ENCODE measurements at places on chromosomes 4 and X.
A peak's percentile ranks its signal among the peaks of the same experiment; 100 is the strongest.

GRCh38 chr4:134812611-134813010, 611.0 kb upstream of the PABPC4L start:
- no peak for DNase-seq

DNA sequence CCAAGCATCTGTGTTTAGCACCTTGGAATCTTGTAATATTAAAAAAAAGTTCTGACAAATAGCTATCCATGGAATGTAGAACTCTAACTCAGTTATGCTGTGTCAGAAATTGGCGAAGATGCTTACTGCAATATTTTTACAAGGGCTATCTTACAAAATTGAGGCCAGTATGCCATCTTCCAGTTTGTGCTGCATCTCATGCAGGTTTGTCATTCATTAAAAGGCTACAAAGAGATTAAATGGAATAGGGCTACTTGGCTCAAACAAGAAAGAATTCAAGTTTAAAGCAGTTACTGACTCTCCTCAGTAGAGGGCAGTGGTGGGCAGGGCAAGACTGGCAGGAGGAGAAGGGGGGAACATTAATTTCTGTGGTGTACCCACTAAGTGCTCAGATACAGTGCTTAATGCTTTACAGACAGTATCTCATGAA, 66.5 kb downstream of the SHROOM4 start:
- no peak for DNase-seq

GRCh38 chr4:139658586-139659382, 6.8 kb upstream of the MGST2 start:
- no peak for DNase-seq

- DNase-seq: no peak
Measured at GRCh38 chr4:74671080-74671698, 123.1 kb downstream of the BTC start.

DNA sequence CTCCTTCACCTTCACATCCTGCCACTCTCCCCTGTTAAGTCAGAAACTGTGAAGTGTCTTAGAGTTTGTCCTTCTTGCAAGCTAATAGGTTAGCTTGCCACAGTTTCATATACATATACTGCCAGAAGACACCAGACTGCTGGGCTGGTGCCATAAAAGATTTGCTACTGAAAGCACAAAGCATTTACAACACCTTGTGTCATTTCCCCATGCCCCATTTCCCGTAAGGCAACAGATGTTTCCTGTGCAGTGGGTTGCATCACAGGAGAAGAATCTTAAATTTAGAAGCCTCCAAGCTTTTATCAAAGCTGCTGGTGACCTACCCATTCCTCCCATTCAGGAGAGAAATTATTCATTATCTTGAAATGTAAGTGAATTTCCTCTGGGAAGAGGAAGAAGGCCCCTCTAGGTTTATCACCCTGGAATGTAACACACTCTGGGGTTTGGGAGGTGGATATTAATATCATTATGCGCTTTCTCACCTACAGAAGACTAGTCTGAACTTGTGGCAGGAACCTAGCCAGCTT, 34.5 kb upstream of the RAB33B start:
- no peak for DNase-seq

DNA sequence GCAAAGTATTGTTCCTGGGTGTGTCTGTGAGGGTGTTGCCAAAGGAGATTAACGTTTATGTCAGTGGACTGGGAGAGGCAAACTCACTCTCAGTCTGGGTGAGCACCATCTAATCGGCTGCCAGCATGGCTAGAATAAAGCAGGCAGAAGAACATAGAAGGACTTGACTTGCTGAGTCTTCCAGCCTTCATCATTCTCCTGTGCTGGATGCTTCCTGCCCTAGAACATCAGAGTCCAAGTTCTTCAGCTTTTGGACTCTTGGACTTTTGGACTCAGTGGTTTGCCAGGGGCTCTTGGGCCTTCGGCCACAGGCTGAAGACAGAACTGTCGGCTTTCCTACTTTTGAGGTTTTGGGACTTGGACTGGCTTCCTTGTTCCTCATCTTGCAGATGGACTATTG, 15.3 kb upstream of the ENPP6 start:
- DNase-seq: no peak

- DNase-seq: no peak
Measured at GRCh38 chrX:132200976-132201375, 18.3 kb downstream of the RAP2C start.

GRCh38 chrX:23902419-23902818, 5.3 kb downstream of the APOO start:
- DNase-seq: no peak

GRCh38 chrX:100915562-100915961, 13.2 kb downstream of the XKRX start:
- no peak for DNase-seq

GRCh38 chrX:6002056-6002455, 226.6 kb downstream of the NLGN4X start:
- no peak for DNase-seq

GRCh38 chr4:36394352-36394903, 113.0 kb downstream of the DTHD1 start:
- no peak for DNase-seq

- no peak for DNase-seq
Measured at GRCh38 chr4:97548943-97549583, 594.2 kb downstream of the STPG2 start.

- peak; percentile 39 for DNase-seq
Measured at GRCh38 chrX:154458116-154458953, at the start of gene PLXNA3. PLXNA3 (plus strand) TSS chrX:154458281; CDS start chrX:154460184, 1,903 bp downstream.

GRCh38 chr4:21699446-21699845, 249.1 kb downstream of the KCNIP4 start:
- DNase-seq: no peak

- no peak for DNase-seq
Measured at GRCh38 chr4:87270825-87271224, 50.4 kb upstream of the KLHL8 start.

- DNase-seq: no peak
Measured at GRCh38 chrX:29587107-29587506, 628.3 kb upstream of the MAGEB2 start.

DNA sequence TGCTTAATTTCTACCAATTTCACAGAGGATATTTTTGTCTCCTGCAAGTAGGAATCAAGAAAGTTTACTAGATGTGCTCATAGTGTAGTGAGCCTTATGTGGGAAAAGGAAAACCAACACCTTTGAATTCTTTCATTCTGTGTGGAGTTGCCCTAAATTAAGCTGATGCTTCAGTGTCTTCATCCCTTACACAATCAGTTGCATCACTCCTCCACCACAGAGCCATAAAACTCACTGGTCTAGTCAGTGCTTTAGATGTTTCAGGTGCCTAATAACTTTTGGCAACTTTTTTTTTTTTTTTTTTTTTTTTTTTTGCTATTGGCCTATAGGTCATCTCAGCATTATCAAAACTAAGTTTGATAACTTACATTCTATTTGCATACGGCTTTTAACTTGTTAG, 41.5 kb downstream of the HHIP start:
- no peak for DNase-seq

- no peak for DNase-seq
Measured at GRCh38 chrX:39729981-39730661, 367.6 kb downstream of the BCOR start.

DNA sequence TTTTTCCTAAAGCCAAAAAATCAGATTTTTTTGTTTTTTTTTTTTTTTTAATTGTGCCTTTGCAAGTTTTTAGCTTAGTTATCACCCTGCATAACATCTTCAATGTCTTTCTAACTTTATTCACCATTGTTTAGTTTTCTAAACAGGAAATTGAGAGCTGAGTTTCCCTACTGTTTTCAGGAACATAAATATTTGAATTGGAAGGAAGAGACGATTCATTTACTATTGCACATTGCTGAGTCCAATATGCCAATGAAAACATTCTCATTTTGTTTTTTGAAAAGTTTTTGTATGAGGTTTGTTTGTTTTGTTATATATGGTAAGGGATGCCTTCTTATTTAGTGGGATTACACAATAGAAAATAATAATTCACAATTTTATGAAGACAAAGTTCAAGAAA, 148.4 kb downstream of the ANKRD50 start:
- no peak for DNase-seq

DNA sequence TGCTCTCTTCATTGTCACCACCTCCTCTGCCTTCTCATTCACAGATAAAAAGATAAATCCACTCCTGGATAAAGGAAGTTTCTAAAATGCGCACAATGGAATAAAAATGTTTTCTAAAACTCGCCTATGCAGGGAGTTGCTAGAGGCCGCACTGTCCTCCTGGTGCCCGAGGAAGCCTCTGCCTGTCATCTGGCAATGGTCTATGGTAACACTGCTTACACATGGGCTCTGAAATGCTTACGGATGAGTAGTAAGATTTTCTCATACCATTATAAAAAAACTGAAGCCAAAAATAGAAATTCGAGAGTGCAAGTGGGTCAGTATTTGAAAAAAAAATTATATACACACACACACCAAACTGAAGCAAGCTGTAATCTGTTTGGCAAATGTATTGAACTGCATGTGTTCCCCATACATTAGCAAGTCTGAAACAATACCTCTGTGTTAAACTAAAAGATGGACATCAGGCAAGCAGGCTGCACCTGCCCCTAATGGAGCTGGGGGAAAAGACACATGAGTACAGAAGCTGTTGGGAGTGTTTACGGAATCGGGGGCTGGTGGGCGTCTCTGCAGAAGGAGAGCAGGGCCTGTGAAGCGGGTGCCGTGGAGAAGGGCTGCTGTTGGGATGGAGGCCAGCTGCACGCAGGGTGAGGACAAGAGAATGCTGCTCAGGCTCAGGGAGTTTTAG, 103.3 kb upstream of the FAT1 start:
- no peak for DNase-seq

DNA sequence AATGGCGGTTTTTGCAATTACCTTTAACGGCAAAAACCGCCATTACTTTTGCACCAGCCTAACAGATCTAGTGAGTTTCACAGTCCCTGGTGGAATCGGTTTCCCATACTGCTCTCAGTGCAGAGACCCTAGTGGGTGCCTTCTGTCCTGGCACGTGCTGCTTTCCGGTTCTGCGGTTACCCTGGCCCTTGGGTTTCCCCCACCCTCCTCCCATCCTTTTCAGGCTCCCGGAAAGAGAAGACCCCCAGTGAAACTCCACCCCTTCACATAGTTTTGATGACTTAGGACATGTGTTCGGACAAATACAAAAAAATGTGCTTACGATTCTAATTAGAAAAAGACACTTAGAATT, 36.9 kb downstream of the NLGN3 start:
- no peak for DNase-seq
